HCT116 (cell line): ENCODE measurements at places on chromosomes 16 and 17. TPM values are rescaled to one million over a fixed set of nuclear protein-coding genes. Genes with fewer than 3 reads are reported as not detected.

Gene KRTAP4-1
- total RNA-seq = not detected

- H3K36me3 ChIP-seq = no peaks in the 10 kb centered on the region
- H3K27ac ChIP-seq = no peak overlapping the region
- H3K4me3 ChIP-seq = no peak overlapping the region
- H3K4me1 ChIP-seq = no peaks in the 10 kb centered on the region
- H3K27me3 ChIP-seq = no peaks in the 10 kb centered on the region
Observed at GRCh38 chr16:25950586-25951281, 259.0 kb downstream of the HS3ST4 start.

Gene C1QTNF1
- total RNA-seq = 4.0 TPM

DNA sequence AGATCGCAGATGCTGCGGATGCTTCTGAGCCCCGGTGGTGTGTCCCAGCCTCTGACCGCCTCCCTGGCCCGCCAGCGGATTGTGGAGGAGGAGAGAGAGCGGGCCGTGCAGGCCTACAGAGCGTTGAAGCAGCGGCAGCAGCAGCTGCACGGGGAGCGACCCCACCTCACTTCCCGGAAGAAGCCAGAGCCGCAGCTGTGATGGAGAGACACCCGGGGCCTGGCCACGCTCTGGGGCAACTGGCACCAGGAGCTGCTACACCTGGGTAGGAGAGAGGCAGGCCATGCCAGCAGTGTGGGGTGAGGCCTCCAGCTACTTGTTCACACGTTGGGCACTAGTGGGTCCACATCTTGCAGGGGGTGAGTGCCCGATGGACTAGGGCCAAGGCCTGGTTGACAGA, 6.0 kb downstream of the CCDC137 start:
- no peaks in the 10 kb centered on the region for H3K27me3 ChIP-seq
- peaks cover 59% of the 10 kb centered on the region for H3K36me3 ChIP-seq
- no peak overlapping the region for H3K27ac ChIP-seq
- H3K4me3 ChIP-seq = no peak overlapping the region

DNA sequence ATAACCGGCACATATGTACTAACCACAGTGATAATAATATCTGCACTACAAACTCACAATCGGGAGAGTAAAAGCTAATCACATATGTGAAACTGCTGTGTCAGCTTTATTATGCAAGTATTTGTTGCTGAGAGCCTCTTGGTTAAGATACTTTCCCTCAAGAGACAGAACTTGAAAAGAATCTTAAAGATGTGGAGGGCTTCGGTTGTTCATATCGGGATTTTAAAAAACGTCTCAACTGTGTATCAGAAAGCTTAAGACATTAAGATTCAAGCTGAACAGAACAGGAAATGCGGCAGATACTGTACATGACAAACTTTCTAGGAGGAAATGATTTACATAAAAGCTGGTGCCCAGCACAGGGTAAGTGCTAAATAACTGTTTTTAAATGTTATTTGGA, 27.5 kb upstream of the HLF start:
- H3K27me3 ChIP-seq = no peaks in the 10 kb centered on the region
- DNase-seq = no peak
- H3K27ac ChIP-seq = no peak overlapping the region
- no peaks in the 10 kb centered on the region for H3K36me3 ChIP-seq
- H3K4me1 ChIP-seq = peaks cover 16% of the 10 kb centered on the region

DNA sequence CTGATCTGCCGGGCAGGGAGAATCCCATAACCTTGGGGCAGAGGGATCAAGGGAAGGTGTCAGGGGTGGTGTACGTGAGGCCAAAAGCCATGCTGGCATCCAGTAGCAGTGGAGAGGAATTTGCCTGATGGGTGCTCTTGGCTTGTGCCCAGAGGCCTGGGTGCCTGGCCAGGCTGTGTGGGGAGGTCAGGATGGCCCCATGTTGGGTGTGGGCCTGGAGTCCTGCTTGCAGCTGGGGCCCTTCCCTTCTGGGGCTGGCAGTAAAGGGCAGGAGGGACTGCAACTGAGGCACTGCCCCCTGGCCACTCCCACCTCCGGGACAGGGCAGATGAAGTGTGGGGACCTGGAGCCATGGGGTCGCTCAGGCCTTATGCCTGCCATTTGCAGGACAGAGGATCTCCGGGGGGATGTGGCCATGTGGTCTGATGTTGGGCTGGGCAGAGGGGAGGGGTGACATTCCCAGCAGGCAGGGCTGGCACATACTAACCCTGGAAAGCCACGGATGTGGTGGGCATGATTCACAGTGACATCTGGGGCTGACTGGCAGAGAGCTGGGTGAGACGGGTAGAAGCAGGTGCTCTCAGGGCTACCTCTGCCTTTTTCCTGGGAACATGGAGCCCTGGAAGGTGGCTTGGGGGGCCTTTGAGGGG, 3.5 kb downstream of the FMNL1 start:
- no peak for DNase-seq
- no peak overlapping the region for H3K4me3 ChIP-seq
- H3K4me1 ChIP-seq = peaks cover 19% of the 10 kb centered on the region
- no peaks in the 10 kb centered on the region for H3K36me3 ChIP-seq
- H3K27ac ChIP-seq = no peak overlapping the region; the same call in 1 of the 2 replicates

DNA sequence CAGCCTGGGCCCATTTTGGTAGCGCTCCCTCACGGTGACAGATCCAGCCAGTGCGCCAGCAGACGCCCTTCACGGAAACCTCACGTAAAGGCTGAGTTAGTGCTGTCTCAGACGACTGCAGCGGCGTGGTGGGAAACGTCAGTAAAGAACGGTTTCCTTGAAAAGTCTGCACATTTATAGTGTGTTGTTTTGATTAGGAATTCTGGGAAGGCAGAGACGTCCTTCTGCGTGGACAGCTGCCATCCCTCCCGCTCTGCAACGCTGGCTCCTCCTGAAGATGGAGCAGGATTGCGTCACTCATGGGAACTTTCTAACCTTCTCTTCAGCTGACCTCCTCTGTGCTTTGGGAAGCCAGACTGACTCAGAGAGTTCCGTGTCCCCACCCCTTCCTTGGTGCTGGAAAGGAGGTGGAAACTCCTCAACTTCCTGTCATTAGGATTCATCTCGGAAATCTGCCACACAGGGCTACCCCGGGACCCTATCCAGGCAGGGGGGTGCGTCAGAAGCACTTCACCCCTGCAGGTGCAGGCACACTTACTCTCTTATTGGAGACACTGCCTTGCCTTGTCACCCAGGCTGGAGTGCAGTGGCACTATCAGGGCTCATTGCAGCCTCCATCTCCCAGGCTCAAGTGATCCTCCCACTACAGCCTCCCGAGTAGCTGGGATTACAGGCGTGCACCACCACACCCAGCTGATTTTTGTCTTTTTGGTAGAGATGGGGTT, 24.3 kb upstream of the CRISPLD2 start:
- no peaks in the 10 kb centered on the region for H3K27me3 ChIP-seq
- no peak for DNase-seq
- no peaks in the 10 kb centered on the region for H3K36me3 ChIP-seq
- no peaks in the 10 kb centered on the region for H3K4me1 ChIP-seq
- H3K27ac ChIP-seq = no peak overlapping the region

GRCh38 chr16:89545831-89546574, 14.5 kb upstream of the RPL13 start:
- H3K36me3 ChIP-seq = peaks cover 30% of the 10 kb centered on the region
- no peaks in the 10 kb centered on the region for H3K4me1 ChIP-seq
- H3K27me3 ChIP-seq = no peaks in the 10 kb centered on the region
- DNase-seq = no peak

GRCh38 chr17:36510636-36511035, 24.0 kb downstream of the MYO19 start:
- peaks cover 34% of the 10 kb centered on the region for H3K36me3 ChIP-seq
- no peaks in the 10 kb centered on the region for H3K4me1 ChIP-seq
- no peaks in the 10 kb centered on the region for H3K27me3 ChIP-seq

- no peaks in the 10 kb centered on the region for H3K4me1 ChIP-seq
- no peak overlapping the region for H3K27ac ChIP-seq
- DNase-seq = no peak
- H3K4me3 ChIP-seq = no peak overlapping the region
Observed at GRCh38 chr16:65406116-65406515, 284.3 kb upstream of the CDH11 start.

- peak; percentile 4 for DNase-seq
- no peak overlapping the region for H3K27ac ChIP-seq
- no peaks in the 10 kb centered on the region for H3K36me3 ChIP-seq
- no peaks in the 10 kb centered on the region for H3K27me3 ChIP-seq
- no peak overlapping the region for H3K4me3 ChIP-seq
Observed at GRCh38 chr16:12062343-12063003, 85.9 kb downstream of the SNX29 start.

Gene HAS3
- total RNA-seq = 140 TPM

- H3K4me1 ChIP-seq = no peaks in the 10 kb centered on the region
- no peaks in the 10 kb centered on the region; the same call in 1 of the 2 replicates for H3K36me3 ChIP-seq
- H3K27me3 ChIP-seq = no peaks in the 10 kb centered on the region
Observed at GRCh38 chr16:1791943-1792812, 1.3 kb downstream of the IGFALS start.

DNA sequence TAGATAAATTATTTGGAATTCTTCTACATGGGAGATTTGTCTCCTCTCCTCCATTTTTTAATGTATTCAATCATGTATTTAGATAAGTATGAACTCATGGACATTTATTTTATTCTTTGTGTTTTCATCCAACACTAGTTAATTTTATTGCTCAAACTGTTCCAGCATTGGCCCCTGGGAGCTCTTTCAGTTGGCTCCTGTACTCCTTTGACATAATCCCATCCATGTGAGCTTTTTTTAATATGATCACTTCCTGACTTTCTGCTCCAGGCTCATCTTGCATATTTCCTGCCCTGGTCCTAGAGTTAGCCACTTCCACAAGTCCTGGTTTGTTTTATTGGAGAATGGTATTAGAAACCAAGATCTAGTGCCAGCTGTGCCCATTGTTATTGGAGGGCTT, 419.0 kb upstream of the CDH11 start:
- H3K27ac ChIP-seq = no peak overlapping the region
- no peak for DNase-seq
- H3K4me3 ChIP-seq = no peak overlapping the region
- no peaks in the 10 kb centered on the region for H3K27me3 ChIP-seq

Gene SLC16A11
- not detected for total RNA-seq

Gene TLCD2
- total RNA-seq = 1.8 TPM

- H3K36me3 ChIP-seq = no peaks in the 10 kb centered on the region
- no peak overlapping the region for H3K4me3 ChIP-seq
- H3K27me3 ChIP-seq = no peaks in the 10 kb centered on the region
Observed at GRCh38 chr16:24836836-24837235, 8.9 kb upstream of the SLC5A11 start.

Gene KRTAP2-1
- not detected for total RNA-seq

Gene STX4
- total RNA-seq = 26.0 TPM

DNA sequence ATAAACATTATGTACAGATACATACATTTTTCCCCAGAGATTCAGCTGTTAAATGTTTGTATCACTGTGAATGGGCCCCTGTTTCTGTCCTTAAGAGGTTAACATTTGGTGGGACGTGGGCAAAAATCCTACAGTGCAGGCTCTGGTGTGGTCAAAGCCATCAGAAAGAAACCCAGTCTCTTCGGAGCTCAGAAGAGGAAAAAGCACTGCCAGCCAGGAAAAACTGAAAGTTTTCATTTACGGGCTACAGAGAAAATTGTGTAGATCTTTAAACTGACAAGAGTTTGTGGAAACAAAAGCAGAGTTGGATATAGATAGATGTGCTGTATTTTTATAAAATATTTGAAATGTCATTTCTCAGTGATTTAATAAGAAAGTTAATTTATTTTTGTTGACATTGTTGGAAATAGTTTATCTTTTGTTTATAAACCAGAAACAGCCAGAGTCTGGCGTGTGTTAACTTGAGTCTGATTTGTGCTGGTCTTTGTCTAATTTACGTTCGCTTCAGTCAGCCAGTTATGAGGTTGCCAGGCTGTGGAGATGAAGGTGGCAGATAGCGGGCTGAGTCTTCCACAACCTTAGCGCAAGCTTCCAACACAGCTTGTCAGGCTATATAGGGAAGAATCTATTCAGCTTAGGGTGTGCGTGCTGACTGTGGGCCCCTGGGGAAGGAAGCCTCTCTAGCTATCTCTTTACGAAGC, 9.5 kb upstream of the TEKT3 start:
- no peak overlapping the region for H3K4me3 ChIP-seq
- H3K4me1 ChIP-seq = no peaks in the 10 kb centered on the region
- no peaks in the 10 kb centered on the region for H3K27me3 ChIP-seq
- H3K27ac ChIP-seq = no peak overlapping the region
- DNase-seq = no peak
- H3K36me3 ChIP-seq = no peaks in the 10 kb centered on the region

DNA sequence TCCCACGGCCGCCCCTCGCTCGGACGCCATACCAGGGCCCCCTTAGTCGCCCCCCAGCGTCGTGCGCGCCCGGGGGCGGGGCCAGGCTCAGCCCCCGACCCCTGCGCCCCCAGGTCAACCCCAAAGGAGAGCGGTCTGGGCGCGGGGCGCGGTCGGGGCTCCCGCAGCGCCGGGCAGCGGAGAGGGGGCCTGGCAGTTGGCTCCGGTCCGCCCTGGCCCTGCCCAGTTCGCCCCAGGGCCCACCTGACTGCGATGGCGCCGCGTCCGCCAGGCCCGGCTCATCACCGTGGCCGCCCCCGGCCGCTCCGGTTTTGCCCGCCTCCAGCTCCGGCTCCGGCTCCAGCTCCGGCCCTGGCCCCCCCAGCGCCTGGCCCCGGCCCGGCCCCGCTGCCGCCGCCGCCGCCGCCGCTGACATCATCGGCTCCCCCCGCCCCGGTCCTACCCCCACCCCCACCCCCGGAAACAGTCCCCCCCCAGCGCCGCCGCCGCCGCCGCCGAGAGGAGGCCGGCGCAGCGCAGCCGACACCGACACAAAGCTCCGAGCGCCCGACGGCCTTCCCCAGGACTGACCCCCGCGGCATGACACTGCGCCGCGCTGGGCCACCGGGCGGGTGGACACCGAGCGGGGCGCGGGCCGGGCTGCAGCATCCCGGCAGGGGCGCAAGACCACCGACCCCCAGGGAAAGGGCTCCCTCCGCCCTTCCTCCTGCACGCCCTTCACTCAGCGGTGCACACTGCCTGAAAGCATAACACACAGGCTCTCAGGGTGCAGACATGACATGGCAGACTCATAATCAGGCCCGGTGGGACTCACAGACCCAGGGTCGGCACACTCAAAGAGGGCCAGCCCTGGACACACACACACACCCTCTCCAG, at the start of gene ZBTB4:
Gene ZBTB4, minus strand, starts transcription at position 419 of the 876 bp plus-strand sequence. CDS start 12,830 bp downstream, outside the sequence.
- peak within 1 kb of the TSS; percentile 87 for H3K27ac ChIP-seq
- peak within 1 kb of the TSS; percentile 60 for H3K4me3 ChIP-seq
- no peak for DNase-seq
- no peaks in the 10 kb centered on the region for H3K36me3 ChIP-seq
- peaks cover 67% of the 10 kb centered on the region for H3K4me1 ChIP-seq

Gene SOST
- total RNA-seq = not detected

Gene TMEM238L
- not detected for total RNA-seq

- no peaks in the 10 kb centered on the region for H3K27me3 ChIP-seq
- no peak overlapping the region for H3K27ac ChIP-seq
- H3K4me1 ChIP-seq = no peaks in the 10 kb centered on the region
- no peaks in the 10 kb centered on the region for H3K36me3 ChIP-seq
Observed at GRCh38 chr16:52491216-52491615, 55.7 kb downstream of the TOX3 start.

GRCh38 chr17:61353615-61354014, 46.0 kb upstream of the TBX2 start:
- DNase-seq = no peak
- peaks cover 6% of the 10 kb centered on the region for H3K4me1 ChIP-seq
- no peak overlapping the region for H3K4me3 ChIP-seq
- no peaks in the 10 kb centered on the region for H3K27me3 ChIP-seq
- no peaks in the 10 kb centered on the region for H3K36me3 ChIP-seq
